Tibial nerve (tissue), 4 donors: ENCODE measurements at places on chromosomes 11 and 22. TPM values are rescaled to one million over a fixed set of nuclear protein-coding genes. Genes with fewer than 3 reads are reported as not detected.

GRCh38 chr11:34941688-34942087 lies 25.3 kb downstream of the PDHX start:
- no peak overlapping the region for H3K4me3 ChIP-seq
- H3K27me3 ChIP-seq: no peaks in the 10 kb centered on the region
- H3K4me1 ChIP-seq: peaks cover 23% of the 10 kb centered on the region
- H3K36me3 ChIP-seq: peaks cover 20% of the 10 kb centered on the region

- no peak overlapping the region for H3K27ac ChIP-seq
- H3K27me3 ChIP-seq: no peaks in the 10 kb centered on the region
- DNase-seq: no peak
- no peak overlapping the region for H3K4me3 ChIP-seq
- no peaks in the 10 kb centered on the region for H3K4me1 ChIP-seq
These were observed 21.2 kb upstream of the MAP6 start for GRCh38 chr11:75689863-75690609.

DNA sequence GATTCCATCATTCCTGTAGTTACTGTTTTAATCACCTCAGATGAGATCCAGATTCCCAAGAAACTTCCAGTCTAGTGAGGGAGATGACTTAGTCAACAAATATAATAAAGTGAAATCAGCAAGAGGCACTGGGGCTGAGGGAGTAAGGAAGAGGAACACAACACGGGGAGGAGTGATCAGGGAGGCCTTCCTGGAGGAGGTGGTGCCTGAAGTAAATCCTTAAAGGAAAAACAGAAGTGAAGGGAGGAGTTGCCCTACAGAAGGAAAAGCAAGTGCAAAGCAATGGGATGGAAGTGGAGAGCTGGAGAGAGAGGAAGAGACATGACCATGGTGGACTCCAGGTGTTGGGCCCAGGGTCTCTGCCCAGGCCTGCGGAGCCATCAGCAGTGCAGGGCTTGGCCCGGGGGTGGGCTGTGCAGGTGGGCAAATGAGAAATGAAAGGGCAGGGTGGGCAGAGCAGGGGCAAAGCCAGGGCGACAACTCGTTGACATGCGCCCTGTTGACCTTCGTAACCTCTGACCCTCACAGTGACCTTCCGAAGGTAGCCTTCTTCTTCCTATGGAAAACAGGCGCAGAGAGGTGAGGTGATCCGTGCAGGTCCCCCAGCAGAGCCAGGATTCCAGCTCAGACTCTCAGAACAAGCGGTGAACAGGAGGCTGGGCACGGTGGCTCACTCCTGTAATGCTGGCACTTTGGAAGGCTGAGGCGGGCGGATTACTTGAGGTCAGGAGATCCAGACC lies 12.1 kb upstream of the PPARA start:
- H3K27ac ChIP-seq: no peak overlapping the region
- no peak overlapping the region for H3K4me3 ChIP-seq
- DNase-seq: no peak
- no peaks in the 10 kb centered on the region for H3K36me3 ChIP-seq

DNA sequence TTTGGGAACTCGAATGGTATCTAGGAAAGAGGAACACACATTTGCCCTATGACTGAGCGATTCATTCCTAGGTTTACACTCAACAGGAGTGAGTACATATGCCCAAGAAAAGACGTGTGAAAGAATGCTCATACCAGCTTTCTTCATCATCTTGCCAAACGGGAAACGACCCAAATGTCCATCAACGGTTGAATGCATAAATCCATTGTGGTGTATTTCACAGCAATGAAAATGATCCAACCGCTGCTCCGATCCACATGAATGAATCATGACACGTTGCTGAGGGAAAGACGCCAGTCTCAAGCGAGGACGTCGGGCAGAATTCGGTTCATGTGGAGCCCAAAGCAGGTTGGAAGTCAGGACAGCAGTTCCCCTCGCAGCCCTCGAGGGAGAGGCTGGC lies 71.5 kb downstream of the CYTH4 start:
- H3K36me3 ChIP-seq: no peaks in the 10 kb centered on the region
- H3K27me3 ChIP-seq: no peaks in the 10 kb centered on the region
- DNase-seq: no peak
- H3K27ac ChIP-seq: no peak overlapping the region
- no peak overlapping the region for H3K4me3 ChIP-seq
- no peaks in the 10 kb centered on the region for H3K4me1 ChIP-seq

DNA sequence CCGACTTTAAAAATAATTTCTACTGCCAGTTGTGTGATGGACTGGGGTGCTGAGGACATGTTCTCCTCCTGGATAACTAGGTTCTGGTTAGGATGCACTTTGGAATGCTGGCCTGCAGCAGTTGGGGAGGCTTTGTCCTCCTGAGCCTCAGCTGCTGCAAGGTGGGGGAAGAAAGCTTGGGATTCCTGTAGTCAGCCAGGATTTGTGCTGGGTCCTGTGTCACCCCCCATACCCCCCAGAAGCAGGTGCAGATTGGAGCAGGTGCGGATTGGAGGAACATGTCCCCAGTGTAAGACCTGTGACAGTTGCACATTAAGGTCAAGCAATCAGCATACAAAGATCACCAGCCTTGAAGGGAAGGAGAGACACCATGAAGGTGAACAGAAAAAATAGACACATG lies 51.1 kb downstream of the MED15 start:
- H3K27ac ChIP-seq: no peak overlapping the region
- H3K36me3 ChIP-seq: peaks cover 91% of the 10 kb centered on the region
- H3K4me3 ChIP-seq: no peak overlapping the region
- peaks cover 6% of the 10 kb centered on the region for H3K4me1 ChIP-seq
- no peaks in the 10 kb centered on the region for H3K27me3 ChIP-seq

- H3K36me3 ChIP-seq: no peaks in the 10 kb centered on the region
- peaks cover 9% of the 10 kb centered on the region for H3K4me1 ChIP-seq
- H3K27ac ChIP-seq: no peak overlapping the region
- H3K4me3 ChIP-seq: no peak overlapping the region
- no peak for DNase-seq
These were observed 5.2 kb upstream of the TBCEL start for GRCh38 chr11:121018746-121019145.

GRCh38 chr11:6995703-6996102 lies 24.4 kb downstream of the ZNF214 start:
- DNase-seq: no peak
- no peak overlapping the region for H3K4me3 ChIP-seq
- no peak overlapping the region for H3K27ac ChIP-seq

Gene MUC6
- under 0.01 TPM for total RNA-seq

Gene TMEM151A
- not detected for total RNA-seq

Gene ABCC8
- 4.2 TPM for total RNA-seq
